ENCODE measurements at places on chromosomes 12 and 14.

DNA sequence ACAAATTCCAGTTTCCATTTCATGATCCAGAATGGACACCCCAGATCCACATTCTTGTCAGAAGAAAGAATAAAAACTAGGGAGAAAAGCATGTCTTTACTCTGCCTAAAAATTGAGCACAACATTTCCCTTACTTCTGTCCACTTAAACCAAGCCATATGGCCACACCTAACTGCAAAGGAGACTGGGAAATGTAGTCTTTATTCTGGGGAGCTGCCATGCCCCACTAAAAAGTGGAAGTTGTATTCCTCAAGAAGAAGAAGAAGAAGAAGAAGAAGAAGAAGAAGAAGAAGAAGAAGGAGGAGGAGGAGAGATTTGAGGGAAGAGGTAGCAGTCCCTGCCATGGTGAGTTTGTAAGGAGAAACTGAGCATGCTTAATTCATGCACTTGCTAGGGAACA lies 84.5 kb downstream of the GPR65 start:
- no peak for DNase-seq

- no peak for DNase-seq
Observed at GRCh38 chr14:68584786-68585185, 208.1 kb downstream of the ZFP36L1 start.

DNA sequence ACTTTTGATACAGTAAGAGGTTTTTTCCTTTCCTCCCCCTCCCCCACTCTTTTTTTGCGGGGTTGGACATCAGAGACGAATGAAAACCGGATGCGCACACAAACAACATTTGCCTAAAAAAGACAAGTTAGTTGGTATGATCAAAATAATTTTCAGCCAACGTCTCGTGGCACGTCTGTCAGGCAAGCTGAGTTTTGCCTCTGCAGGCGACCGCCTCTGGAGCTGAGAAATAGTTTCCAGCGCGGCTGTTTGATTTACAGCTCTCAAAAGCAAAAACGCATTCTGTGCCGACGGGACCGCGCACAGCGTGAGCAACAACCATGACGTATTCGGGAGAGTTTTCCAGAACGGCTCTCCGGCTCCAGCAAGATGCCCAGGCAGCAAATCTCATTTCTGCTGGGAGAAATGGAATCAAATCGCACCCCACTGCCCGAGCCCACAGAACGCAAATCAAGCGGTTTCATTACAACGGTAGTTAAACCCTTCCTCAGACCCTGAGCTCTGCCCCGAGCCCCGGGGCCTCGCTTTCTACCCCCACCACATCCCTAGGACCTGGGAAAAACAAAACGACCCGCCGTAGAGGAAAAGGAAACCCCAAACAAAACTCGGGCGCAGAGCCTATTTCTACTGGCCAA lies 14.2 kb upstream of the CALM1 start:
- DNase-seq, result no peak

- DNase-seq, result no peak
Observed at GRCh38 chr12:101277443-101277842, 2.5 kb upstream of the UTP20 start.

DNA sequence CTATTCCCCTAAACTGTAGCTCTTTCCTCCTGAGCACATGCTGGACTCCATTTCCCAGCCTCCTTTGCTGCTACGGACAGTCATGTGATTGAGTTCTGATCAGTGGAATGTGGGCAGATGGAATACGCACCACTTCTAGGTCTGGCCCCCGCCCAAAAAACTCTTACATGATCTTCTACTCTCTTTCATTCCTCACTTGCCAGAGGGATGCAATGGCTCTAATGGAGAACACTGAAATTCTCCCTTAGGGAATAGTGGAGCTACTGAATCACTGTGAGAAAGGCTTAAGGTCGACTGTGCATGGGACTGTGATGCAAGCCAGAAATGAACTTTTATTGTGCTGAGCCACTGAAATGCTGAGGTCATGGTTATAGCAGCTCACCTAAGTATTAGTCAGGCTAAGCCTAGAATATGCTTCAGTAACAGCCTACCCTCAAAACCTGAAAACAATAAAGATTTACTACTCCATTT lies 13.0 kb upstream of the TMED2 start:
- peak; percentile 65 for DNase-seq

- DNase-seq, result peak; percentile 55
Observed at GRCh38 chr12:30696486-30696885, 817 bp upstream of the IPO8 start.

GRCh38 chr14:106738075-106738474 lies 1211.7 kb downstream of the TMEM121 start:
- no peak for DNase-seq

- no peak for DNase-seq
Observed at GRCh38 chr14:100692859-100693558, 33.7 kb upstream of the DLK1 start.

- DNase-seq, result no peak
Observed at GRCh38 chr12:106276032-106276740, 26.3 kb upstream of the TCP11L2 start.

DNA sequence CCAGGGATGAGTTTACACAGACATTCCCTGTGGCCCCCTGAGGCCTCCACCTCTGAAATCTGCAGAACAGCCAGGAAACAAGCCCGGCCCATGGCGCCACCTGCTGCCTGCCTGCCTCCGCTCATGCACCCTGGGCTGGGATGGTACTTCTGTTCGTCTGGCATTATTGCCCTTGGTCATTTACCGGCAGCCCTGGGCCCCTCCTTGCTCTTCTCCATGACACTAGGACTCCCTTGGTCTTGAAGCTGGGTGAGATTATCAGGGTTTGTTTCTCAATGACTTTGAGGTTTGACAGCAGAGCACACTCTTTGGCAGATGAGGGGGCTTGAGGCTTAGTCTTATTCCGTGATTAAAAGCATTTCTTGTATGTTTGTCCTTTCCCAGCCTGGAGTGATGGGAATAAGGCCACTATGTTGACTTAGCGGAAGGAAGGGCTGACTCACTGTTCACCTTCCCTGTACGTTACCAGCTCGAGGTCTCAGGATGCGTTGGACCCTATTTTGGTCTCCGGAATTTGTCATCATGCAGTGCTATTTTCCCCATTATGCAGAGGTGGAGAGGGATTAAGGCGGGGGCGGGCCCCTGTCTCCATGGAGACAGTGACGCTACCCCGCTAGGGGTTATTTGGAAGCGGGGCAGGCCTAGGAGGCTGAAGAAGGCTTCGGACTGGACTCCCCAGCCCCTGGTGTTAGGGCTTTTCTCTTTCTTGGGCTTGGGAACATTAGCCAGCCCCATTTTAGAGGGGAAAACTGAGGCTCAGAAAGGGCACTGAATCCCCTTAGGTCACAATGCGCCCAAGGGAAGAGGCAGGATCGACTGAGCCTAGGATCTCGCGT lies 706 bp upstream of the PEX5 start:
- DNase-seq, result peak; percentile 91

- no peak for DNase-seq
Observed at GRCh38 chr12:106409878-106410277, 52.3 kb downstream of the POLR3B start.

- DNase-seq, result no peak
Observed at GRCh38 chr14:90820958-90821357, 4.7 kb upstream of the TTC7B start.

DNA sequence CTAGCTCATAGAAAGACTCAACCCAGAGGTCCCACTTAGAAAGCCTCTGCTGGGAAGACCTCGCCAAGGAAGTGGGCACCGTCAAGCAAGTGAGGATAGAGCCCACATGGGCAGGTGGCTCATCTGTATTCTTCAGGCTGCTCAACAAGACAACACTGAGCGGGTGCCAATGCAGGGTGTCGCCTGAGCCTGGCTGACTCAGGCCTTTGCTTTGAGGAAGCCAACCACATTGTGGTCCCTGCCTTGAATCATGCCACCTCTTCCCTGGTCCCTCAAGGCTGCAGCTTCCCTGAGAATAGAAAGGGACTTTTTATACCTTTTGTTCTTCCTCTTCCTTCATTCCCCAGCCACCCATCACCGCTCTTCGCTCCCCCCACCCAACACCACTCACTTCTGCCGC lies 2.1 kb upstream of the RNASE13 start:
- no peak for DNase-seq

DNA sequence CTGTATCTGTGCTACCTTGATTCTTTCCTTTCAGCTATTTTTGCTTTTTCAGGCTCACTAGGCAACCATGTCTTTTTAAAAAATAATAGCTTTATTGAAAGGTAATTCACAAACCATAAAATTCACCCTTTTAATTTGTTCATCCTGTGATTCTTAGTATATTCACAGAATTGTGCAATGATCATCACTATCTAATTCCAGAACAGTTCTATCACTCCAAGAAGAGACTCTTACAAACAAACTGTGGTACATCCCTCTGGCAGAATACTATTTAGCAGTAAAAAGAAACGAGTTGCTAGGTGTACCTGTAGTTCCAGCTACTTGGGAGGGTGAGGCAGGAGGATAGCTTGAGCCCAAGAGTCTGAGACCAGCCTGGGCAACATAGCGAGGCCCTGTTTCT lies 14.8 kb downstream of the CREBL2 start:
- DNase-seq, result no peak

DNA sequence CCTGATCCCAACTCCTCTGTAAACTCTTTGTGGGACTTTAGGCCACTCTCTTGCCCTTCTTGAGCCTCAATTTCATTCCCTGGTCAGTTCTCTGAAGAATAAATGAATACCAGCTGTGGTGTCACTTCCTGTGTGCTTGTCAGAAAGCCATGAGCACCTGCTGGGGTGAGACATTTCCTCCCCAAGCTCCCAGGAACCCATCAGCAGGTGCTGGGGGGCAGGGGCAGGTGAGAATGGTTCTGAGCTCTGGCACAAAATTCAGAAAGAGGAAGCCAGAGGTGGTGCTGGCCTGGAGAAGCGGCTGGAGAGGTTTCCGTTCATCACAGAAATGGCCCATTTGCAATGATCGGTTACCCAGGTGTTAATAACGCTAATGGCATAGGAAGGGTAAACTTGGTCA lies 14.9 kb downstream of the LHX5 start:
- DNase-seq, result no peak

DNA sequence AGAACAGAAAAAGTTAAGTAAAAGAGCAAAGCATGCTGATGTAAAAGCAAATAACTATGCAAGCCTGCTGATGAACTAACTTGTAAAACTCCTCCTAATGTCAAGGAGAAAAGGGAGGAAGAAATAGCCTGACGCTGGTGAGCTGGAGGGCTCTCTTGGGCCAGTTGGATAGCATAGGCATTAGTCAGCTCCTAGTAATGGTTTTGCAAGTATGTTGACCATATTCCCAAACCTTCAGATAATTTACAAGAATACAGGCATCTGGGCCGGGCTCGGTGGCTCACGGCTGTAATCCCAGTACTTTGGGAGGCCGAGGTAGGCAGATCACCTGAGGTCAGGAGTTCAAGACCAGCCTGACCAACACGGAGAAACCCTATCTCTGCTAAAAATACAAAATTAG lies 871.4 kb downstream of the C12orf50 start:
- no peak for DNase-seq

DNA sequence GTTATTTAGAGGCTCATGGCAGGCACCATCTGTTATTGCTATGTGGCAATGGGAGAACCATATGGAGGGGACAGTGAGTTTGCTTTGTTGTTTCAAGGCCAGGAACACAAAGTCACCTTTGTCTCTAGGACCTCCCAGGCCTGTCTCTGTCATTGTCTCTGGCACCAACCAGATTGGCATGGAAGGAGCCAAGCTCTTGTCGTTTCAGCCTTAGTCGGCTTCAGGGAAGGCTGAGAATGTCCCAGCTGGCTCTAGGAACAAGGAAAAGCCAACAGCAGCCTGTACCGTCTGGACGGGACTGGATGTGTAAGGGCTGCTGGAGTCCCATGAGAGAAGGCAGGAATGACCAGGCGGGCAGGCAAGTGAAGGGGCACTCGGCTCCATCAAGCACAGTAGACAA lies 29.2 kb downstream of the RPH3A start:
- DNase-seq, result no peak

- DNase-seq, result no peak
Observed at GRCh38 chr14:77848031-77848430, 48.1 kb downstream of the ADCK1 start.

DNA sequence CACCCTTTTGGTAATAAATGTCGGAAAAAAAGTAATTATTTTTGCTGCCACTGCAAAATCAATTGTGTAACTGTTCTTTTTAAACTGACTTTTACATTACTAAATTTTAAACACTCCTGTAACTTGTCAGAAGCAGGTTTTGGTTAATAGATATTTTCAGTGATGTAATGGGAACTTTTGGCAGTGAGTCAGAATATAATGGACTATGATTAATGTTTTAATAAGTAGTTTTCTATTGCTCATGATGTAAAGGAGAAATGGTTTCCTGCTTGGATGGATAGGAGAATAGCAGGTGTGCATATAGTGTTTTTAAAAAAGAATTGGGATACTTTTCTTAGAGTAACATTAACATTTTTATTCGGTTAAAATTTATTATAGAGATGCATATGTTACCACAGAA lies 58.8 kb downstream of the TRMT5 start:
- DNase-seq, result no peak

GRCh38 chr14:103625356-103626095 lies 3.5 kb upstream of the KLC1 start:
- no peak for DNase-seq

DNA sequence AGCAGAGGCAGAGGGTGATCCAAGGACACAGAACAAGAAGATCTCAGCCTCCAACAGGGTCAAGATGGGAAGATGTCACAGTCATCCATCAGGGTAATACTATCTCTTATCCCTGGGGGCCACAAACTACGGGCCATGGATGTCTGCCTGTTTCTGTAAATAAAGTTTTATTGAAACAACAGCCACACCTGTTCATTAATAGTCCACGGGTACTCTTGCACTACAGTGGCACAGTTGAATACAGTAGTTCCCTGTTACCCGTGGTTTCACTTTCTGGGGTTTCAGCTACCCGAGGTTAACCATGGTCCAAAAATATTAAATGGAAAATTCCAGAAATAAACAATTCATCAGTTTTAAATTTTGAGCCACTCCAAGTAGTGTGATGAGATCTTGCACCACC lies 65.9 kb downstream of the BCL11B start:
- no peak for DNase-seq

DNA sequence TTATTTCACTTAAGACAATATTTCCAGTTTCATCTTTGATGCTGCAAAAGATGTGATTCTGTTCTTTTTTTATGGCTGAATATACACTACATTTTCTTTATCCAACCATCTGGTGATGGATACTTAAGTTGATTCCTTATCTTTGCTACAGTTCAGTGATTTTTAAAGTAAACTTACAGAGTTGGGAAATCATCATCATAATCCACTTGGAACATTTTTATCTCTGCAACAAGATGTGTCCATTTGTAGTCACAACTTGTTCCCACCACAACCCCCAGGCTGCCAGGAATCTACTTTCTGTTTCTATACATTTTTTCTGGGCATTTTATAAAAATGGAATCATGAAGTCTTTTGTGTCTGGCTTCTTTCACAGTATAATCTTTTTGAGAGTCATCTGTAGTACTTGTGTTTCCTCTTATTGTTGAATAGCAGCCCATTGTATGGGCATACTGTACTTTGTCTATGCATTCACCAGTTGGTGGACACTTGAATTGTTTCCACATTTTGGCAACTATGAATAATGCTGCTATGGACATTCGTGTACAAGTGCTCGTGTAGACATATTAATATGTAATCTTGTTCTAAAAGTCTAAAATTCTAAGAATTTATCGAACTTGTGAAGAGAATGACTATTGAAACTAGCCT lies 212.5 kb upstream of the DDHD1 start:
- DNase-seq, result no peak

GRCh38 chr12:96473394-96474093 lies 15.8 kb upstream of the CFAP54 start:
- no peak for DNase-seq

All from ecto neural progenitor cell (in vitro differentiated cells).